ENCODE measurements at places on chromosomes 3 and 15.

DNA sequence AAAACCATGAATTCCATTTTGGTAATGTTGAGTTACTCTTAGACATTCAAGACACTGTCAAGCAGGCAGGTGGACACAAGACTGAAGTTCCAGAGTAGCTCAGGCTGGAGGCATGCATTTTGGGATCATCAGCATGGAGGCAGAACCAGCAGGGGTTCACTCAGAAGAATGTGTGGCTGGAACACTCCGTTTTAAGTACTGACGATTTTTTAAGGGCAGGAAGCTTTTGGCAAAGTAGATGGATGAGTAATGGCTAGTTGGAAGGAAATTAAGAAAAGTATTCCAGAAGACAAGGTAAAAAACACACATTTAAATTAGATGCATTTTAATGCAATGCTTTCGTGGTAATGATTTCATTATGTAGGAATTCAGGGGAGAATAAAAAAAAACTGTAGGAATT, 420.4 kb downstream of the ROBO2 start:
- no peak for DNase-seq

- no peak for DNase-seq
Measured at GRCh38 chr3:69065318-69065964, 13.3 kb upstream of the TMF1 start.

GRCh38 chr15:74869372-74869725, 3.8 kb downstream of the SCAMP2 start:
- DNase-seq, result no peak

DNA sequence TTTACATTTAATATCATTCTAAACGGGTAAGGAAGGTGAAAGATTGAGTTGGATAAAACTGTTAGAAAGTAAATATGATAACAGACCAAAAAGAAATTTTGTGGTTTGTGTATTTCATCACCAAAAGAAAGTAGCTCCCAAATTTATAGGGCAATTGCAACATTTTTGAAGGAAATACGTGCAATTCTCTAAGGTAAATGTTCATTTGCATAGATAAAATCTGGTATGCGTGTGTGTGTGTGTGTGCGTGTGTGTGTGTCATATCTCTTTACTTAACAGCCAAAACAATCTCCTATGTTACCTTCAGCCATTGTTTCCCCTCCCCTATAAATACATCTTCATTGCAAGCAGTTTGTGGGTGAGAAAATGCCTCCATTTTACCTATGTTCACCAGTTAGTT, 208.4 kb downstream of the TNIK start:
- DNase-seq, result no peak

DNA sequence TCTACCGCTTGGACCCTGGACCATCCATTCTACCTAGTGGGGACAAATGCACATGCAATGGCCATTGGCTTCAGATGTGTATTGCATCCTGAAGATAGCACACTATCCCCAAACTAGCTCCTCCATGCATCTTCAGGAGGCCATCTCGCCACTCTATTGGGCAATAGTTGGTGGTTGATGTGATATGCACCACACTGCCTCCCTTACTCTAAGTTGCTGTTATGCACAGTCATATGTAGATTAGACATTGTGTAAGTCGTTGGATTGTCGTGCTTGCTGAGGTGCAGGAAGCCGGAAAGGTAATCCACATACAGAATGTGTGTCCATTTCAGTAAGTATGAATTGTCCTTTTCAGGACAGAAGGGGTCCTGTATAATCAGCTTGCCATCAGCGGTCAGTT, 26.7 kb upstream of the PLA2G4D start:
- DNase-seq, result no peak

GRCh38 chr3:119042162-119042561, 7.5 kb upstream of the IGSF11 start:
- DNase-seq, result no peak

- DNase-seq, result peak; percentile 83
Measured at GRCh38 chr3:182258538-182259177, 534.6 kb upstream of the ATP11B start.

DNA sequence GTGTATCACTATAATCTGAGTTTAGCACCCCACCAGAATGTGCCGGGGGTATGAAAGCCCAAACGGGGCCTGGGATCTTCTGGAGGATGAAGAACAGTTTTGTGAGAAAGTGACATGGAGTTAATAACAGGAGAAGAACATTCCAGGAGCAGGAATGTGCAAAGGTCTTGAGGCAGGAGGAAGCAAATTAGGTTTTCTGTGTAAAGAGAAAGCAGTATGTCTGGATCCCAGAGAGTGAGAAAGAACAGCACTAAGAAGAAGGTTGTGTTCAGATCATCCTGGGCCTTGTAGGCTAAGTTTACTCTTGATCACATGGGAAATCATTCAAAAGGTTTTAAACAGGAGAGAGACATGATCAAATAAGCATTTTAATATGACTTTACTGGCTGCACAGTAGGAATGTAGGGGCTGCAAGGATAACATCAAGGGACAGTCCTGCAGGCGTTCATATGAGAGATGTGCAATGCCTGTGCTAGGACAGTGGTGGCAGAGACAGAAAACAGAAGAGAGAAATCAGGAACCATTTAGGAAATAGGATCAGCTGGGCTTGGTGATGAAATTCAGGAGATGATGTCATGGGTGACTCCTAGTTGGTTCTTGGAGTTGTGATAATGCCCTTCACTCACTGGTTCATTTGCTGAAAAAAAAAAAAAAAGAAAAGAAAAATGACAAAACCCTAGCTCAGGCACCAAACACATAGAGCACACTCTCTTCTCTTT, 113.5 kb downstream of the TNIK start:
- no peak for DNase-seq

DNA sequence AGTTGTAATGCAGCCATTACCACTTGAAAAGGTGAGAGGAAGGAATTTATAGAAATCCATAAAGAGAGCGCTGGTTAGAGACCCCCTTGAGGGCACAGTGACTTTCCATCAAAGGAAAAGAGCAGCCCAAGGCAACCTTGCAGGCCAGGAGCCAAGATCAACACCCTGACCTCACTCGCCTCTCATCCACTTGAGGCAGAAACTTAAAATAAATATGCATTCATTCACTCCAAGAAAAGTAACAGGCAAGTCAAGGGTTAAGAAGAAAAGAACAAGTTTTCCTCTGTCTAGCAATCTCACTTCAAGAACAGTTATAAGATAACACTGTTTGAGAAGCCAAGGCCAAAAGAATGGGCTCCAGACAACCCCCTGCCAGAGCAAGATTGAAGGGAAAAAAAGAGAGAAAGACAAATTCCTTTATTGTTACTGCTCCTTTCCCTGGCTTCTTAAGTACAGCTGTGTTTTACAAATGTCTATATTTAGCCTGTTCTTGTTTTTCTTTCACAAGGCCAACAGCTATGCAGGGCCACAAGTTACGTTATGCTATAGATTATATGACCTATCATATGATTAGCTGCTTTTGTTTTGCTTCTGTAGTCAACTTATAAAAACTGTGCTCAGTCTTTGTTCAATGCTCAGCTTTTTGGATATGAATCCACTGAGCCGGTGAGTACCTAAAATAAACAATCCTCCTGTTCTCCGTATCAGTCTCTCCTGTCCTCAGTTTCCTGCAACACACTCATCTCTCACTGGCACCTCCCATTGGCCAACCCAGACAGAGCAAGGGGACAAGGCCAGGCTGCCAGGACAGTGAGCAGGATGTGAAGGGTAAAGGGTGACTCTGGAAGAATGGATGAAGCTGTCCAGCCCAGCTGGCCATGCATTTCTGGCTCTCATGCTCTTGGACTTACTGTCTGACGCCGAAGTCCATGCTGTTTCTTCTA, 15.8 kb upstream of the SSUH2 start:
- no peak for DNase-seq

DNA sequence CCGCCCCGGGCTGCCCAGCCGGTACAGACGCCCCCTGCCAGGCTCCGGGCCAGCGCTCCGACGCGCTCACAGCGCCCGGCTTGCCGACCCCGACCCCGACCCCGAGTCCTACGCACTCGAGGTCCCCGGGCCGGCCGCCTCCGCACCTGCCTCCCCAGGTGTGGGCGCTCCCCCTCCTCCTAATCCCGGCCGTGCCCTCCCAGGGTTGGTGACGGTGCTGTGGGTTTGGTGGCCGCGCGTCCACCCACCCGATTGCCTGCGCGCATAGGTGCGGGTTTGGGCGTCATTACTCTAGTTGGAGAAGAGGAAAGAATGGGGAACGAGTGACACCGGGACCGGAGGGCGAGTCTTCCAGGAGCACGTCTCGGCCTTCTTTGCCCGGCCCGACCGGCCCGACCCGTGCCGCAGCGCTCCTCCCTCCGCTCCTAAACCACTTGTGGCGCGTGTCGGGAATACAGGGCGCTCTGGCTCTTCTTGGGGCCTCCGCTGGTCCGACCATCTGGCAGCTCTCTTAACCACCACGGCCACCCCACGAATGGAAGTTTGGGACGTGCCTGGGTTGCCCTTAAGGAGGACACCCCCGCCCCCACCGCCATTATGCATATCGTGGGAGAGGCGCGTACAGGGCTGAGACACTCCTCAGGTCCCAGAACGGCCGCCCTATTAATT, 810 bp upstream of the THRB start:
- DNase-seq, result peak; percentile 27

DNA sequence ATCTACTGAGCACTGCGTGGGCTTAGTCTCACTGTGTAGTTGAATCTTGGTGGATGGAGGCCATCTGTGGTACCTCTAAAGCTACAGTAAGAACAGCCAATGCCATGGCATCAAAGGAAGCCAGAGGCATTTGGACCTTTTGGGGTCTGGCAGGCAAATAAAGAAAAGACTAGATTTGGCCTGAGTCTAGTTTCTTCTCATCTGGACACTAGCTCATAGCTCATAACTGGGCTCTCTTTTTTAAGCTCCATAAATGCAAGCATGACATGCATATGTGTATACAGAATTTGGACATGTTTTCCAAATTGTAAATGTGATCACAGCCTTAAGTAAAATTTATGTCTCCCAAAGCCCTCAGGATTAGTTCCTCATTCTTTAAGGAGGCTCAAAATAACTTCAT, 107.5 kb downstream of the CNTN6 start:
- DNase-seq, result no peak

- DNase-seq, result no peak
Measured at GRCh38 chr3:52333869-52334557, 17.9 kb downstream of the DNAH1 start.

DNA sequence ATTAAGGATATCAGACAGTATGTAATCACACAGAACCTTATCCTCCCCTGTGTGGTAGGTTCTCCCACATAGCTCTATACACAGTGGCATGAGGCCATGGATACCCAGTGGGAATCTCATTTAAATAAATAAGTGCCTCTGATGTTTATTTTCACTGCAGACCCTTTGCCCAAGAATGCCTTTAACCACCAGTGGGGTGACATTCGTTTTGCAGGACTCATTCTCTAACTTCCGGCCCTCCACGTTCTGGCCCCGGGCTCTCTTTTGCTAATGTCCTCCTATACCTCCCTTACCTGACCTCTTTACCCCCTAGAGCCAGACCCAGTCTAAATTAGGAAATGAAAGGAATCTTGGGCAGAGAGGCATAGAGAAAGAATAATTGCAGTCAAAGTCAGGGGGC, 8.3 kb downstream of the CCDC80 start:
- DNase-seq, result no peak

DNA sequence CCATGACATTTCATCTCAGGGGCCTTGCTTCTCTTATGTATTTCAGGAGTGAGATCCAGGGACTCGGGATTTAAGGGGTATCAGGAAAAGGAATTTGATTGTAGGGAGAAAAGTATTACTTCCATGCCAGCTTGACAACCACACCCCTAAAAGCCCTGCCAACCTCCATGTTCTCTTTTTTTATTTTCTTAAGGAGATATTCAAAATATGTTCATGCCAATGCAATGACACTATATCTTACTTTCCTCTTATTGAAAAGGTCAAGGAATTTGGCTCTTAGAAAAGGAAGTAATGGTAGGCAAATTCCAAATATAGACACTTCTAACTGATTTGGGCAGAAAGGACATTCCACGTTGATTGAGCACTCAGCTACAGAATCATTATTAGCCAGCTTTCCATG, 407.5 kb upstream of the NECTIN3 start:
- no peak for DNase-seq

DNA sequence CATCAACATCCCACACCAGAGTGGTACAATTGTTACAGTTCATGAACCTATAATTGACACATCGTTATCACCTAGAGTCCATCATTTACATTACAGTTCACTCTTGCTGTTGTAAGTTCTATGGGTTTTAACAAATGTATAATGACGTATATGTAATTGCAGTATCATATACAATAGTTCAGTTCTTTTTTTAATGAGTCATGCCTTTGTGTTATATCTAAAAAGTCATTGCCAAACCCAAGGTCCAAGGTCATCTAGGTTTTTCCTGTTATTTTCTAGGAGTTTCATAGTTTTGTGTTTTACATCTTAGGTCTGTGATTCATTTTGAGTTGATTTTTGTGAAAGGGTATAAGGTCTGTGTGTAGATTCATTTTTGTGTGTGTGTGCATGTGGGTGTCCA, 160.9 kb upstream of the GALNT15 start:
- no peak for DNase-seq

DNA sequence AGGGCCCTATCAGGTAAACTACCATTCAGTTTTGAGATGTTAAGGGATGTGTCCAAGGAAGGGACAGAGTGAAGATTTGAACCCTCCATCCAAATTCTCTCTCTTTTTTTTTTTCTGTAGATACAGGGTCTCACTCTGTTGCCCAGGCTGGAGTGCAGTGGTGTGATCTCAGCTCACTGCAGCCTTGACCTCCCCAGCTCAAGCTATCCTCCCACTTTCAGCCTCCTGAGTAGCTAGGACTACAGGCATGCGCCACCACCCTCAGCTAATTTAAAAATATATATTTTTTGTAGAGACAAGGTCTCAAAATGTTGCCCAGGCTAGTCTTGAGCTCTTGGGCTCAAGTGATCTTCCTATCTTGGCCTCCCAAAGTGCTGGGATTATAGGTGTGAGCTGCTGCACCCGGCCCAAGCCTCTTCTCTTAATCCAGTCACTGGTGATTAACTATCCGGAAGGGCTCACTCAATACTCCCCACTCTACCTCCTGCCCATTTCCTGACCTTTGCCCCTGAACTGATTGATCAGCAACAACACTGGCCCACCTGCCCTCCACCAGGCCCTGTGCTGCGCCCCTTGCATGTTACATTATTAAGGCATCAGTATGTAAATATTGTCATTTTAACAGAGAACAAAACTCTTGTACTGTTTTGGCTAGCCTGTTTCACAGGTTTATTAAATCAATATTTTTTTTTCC, 164.7 kb downstream of the CTNNB1 start:
- DNase-seq, result no peak

DNA sequence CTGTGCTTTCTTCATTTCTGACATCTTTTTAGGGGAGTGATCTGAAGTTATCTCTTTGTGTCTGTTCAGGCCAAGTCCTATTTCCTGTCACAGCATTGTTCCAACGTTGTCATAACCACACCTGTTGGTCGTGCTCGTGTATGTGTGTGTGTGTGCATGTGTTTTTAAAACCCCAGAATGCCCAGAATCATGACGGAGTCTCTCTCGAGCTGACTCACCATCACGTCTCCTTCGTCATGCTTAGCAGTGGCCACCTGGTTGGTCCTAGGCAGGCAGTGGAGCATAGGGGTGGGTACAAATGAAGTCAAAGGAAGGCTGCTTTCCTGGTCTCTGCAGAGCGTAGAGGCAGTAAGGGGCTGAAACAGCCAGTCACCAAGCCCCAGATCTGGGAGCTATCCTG, 126.8 kb upstream of the ABHD17C start:
- DNase-seq, result no peak

Data from NCI-H774 (cell line).